ENCODE measurements at places on chromosomes 5 and 9.

- DNase-seq: no peak
These were observed 8.5 kb upstream of the CCDC192 start for GRCh38 chr5:127694518-127695171.

- no peak for DNase-seq
These were observed 191.7 kb downstream of the DRD1 start for GRCh38 chr5:175252234-175252805.

- no peak for DNase-seq
These were observed 194.3 kb downstream of the SEMA5A start for GRCh38 chr5:9351546-9351945.

DNA sequence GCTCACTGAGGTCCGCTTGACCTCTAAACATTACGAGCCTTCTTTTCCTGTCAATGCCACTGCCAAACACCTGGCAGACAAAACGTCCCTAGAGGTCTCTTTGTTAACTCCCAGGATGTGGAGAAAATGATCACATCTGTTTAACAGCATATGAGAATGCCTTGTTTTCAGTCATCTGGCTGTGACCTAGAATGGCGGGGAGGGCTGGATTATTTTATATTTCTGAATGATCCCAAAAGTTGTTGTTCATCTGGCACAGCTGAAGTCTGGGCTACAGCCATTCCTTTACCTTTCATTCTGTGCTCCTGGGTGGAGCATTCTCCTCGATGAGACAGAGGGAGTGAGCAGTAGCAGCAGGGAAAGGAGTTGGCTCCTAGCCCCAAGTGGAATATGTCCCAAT, 138.2 kb downstream of the PRDM6 start:
- no peak for DNase-seq

DNA sequence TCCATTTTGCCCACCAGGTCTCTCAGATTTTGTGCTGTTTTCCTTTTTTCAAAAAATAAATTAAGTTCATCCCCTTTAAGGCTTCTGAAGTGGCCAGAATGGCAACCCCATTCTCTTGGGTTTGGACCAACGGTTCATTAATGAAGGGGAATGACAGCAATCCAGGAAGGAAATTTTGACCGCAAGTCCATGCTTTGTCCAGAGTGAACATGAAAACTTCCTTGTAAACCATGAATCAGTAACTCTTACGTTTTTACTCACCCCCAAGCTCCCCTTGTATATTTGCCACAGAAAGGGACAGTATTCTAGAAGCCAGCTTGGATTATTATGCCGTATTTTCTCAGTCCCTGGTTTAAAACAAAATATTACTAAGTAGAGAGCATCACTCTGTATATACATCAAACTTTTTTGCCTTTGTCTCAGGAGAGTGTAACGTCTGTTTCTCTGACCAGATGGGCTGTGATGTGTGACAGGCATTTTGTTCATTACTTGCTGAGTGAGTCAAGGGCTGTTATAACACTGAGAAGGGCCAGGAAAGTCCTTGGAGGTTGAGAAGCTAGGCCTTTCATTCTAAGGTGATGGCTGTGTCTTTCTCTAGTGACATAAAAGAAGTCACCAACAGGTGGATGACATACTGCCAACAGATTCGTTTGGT, 148.2 kb downstream of the SMARCA2 start:
- DNase-seq: no peak

GRCh38 chr5:50576265-50576664, 90.2 kb upstream of the PARP8 start:
- DNase-seq: no peak

DNA sequence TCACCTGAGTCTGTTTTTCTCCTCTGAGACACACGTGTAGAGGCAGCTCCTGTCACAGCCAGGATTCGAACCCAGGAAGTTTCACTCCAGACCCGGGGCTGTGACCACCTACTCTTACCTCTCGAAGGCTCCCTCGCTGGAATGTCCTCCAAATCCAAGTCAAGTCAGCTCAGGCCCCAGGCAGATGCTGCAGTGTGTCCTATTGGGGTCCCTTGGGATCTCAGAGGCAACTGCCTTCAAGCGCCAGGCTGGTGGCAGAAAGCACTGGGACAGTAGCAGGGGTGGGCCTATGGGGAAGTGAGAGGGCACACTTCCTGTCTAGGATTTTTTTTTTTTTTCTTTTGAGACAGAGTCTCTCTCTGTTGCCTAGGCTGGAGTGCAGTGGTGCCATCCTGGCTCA, 762 bp upstream of the ST6GALNAC4 start:
- DNase-seq: no peak

DNA sequence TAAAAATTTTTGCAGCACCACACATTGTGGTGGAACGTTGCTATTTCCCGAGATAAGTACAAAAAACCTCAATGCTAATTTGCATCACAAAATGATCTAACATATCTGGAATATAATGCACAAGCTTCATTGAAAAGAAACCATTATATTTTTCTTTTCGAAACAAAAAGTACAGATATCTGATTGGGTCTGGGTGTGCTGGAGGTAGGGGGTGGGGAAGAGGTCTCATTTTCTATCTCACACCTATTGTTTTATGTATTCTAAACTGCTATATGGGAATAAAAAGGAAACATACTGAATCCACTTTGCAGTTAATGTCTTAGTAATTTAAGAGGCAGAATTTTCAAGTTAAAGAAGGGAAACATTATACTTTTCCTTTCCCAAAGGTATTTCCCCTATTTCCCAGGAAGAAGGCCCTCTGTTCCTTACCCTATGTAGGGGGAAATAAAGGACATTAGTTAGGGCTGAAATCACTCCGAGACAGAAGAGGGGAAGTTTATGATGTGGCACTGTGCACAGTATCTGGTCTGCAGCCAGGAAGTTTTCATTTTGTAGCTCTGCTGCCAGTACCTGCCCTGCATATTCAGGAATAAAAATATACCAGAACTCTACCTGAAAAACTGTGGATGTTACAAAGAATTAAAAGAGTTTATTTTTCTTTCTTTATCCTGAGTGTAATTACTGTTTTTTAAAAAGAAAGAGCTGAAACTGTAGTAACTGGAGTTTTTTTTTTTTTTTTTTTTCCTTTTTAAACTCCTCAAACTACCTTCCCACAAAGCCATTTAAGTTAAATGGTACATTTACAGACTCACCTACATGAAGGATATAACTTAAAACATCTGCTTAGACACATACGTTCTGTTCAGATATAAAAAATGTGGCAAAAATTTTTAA, 7.4 kb downstream of the MEF2C start:
- no peak for DNase-seq

DNA sequence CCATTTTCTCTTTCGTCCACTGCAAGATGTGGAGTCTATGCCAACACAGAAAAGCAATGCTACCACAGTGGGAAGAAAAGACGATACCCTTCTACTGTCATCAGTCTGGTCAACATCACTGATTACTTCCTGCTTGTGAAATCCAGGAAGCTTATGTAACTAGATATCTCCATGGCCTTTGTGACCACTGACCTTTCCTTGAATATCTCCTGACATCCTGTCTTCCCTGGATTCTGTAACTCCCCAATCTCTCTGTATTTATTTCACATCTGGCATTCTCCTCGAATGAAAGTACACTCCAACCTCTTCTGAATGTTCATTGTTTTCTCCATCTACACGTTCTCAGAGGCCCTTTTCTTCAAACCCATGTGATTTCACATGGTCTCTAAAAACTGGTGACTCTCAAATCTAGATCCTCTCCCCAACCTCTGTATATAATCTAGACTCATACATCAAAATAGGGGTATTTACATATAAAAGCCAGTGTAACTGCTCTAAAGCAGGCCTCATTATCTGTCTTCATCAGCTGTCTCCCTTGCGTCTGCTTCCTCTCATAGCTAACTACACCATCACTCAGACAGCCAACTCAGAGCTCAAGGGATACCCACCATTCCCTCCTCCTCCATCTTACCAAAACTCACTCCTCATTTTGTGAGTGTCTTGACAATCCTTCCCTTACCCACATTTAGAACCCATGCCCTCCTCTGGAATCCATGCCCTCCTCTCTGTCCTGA, 156.8 kb downstream of the SEMA5A start:
- DNase-seq: no peak

- DNase-seq: no peak
These were observed 9.8 kb upstream of the OLFM1 start for GRCh38 chr9:135077497-135078200.

- no peak for DNase-seq
These were observed 212.4 kb downstream of the TRIM32 start for GRCh38 chr9:116899337-116900006.

DNA sequence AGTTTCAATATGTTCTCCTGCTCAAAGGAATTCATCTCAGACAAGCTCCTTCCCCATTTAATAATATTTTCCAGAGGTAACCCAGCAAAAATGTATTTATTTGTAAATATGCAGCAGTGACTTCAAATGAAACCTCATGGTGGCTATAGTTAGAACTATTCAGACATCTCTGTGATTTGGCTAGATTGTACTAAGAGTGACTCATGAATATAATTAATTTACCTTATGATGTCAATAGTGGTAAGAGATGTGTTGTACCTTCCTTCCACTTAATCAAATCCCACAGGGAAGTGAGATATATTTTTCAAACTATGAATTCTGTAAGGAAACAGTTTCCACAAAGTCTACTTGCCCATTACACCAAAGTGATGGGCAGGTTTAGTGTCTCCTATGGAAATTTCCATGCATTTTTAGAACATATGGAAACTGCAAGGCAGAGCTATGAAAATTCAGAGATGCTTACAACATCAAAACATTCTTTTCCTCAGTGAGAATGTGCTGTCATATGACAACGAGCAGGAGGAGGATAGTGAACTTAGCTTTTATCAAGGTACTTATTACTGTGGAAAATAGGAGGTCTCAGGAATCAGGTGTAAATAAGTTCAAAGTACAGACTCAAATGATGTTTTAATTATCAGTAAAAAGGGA, 34.0 kb upstream of the SPDL1 start:
- no peak for DNase-seq

GRCh38 chr9:114925672-114926071, 4.7 kb downstream of the TNFSF8 start:
- no peak for DNase-seq

- no peak for DNase-seq
These were observed 730 bp upstream of the GZMA start for GRCh38 chr5:55101556-55102276.

DNA sequence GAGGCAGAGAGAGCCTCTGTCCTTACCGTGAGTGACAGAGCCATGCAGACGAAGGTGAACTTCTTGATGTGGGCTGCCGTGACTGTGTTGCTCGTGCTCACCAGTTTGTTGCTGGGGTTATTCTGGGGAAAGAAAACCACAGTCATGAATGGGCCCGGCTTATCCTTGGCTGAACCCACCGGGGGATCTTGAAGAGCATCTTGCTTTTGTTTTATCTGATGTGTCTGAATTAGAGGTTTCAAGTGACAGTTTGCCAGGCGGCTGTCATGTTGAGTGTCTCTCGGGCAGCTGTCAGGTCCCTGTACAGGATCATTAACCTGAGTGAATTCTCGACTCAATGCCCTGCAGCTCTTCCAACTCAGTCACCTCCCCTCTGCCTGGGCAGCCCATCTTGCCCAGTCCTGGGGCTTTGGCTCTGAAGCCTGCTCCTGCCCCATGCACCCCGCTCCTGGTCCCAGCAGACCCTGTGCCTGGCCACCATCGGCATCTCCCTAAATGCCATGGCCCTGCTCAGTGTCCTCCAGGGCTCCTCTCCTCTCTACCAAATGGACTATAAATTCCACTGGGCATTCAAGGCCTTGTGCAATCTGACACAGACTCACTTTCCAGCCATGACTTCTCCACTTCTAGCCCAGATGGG, 77.4 kb downstream of the OTULIN start:
- DNase-seq: no peak

DNA sequence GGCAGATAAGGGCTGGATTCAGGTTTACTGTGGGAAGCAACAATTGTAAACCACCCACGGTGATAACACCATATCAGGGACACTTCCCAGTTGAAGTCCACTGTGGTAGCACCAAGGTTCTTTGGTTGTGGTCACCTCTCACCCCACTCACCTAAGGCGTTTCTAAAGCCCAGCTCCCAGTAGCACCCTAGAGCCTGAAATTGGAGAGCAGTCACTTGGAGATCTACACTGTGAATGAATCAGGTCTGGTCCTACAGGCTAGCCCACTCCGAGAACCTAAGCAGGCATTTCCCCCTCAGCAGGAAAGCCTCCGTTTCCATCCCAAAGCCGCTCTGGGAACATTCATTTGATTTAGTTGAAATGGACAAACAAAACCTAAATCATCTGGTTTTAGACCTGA, 191.3 kb downstream of the TTC39B start:
- no peak for DNase-seq

- DNase-seq: no peak
These were observed 1.7 kb downstream of the CAMK4 start for GRCh38 chr5:111225926-111226325.

DNA sequence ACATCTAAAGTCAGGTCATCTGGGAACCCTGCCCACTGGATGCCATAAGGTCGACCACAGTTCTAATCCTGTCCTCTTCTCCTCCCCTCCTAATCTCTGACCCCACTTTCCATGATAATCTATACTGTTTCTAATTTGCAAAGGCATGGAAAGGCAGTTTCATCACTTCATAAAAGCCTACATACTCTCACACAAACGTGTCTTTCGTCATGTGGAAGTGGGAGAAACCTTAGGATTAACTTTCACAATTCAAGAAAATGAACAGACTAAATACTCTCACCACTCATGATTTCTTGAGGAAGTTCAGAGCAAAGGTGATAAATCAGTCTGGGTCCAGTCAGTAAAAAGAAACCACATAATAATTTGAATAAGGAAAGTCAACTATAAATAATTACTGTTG, 5.5 kb downstream of the FANCC start:
- no peak for DNase-seq

DNA sequence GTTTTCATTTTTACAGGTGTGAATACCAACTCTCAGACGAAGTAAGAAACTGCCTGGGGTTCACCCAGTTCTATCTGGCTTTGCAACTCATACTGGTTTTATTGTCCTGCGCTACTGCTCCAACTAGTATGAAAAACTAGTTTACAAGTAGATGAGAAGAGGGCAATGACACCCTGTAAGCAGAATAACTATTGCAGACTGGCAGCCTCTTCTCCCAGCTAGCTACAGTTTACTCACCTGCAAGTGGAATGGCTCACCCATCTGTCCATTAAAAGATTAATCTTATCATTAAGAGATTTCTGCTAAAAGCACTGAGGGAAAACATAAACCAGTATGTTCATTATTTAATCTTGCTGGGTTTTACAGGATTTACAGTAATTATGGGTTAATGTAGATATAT, 113.4 kb downstream of the FRMD3 start:
- no peak for DNase-seq

- DNase-seq: no peak
These were observed 39.3 kb downstream of the RNF145 start for GRCh38 chr5:159170021-159170420.

DNA sequence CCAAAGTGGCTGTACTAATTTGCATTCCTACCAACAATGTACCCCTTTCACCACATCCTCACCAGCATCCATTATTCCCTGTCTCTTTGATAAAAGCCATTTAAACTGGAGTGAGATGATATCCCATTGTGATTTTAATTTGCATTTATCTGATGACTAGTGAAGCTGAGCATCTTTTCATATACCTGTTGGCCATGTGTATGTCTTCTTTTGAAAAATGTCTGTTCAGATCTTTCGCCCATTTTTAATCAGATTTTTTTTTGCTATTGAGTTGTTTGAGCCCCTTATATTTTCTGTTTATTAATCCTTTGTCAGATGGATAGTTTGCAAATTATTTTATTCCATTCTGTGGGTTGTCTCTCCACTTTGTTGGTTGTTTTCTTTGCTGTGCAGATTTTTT, 121.0 kb upstream of the LRRTM2 start:
- DNase-seq: no peak

GRCh38 chr5:141881886-141882285, 3.7 kb upstream of the PCDH1 start:
- DNase-seq: no peak
